ENCODE measurements at places on chromosomes 7 and 10.

DNA sequence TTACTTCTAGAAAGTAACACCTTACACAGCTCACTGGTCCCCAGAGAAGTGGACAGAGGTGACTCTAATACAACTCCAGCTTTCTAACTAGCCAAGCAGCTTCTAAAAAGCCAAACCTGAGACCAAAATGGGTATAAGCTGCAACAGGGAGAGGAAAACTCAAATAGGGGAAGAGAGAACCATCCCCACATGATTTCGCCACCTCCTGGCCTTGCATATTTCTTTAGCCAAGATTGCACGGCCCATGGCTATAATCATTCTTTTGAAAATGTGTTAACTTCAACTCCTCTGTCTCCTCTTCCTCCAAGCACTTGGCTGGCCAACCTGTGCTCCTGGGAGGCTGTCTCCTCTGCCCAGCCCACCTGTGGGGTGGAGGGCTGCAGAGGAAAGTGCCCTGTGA, 28.7 kb downstream of the NUP42 start:
- DNase-seq: no peak

DNA sequence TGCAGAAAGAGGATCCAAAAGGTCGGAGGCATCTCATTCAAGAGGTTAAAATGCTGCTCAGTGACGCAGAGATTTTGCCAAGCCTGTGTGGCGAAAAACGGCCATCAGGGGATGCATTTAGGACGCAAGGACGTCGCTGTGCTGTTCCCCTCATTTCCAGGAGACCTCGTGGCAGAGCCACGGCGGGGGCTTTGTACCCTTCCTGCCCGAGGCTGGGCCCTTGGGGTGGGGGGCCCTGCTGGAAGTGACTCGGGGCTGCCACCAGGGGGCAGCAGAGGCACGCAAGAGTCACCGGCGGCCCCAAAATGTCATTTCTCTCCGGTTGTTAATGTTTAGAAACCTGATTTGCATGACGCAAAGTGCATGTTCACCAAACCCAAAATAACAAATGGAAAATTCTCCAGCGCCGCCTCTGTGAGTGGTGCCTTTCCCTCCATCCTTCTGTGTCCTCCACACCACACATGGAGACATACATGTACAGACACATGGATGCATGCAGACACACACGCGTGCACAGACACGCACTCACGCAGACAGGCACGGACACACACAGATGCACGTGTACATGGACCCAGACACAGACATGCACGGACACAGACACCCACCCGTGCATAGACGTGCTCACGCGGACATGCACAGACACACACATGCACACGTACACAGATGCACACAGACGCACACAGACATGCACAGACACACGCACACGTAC, 51.0 kb upstream of the NKX6-2 start:
- DNase-seq: no peak

DNA sequence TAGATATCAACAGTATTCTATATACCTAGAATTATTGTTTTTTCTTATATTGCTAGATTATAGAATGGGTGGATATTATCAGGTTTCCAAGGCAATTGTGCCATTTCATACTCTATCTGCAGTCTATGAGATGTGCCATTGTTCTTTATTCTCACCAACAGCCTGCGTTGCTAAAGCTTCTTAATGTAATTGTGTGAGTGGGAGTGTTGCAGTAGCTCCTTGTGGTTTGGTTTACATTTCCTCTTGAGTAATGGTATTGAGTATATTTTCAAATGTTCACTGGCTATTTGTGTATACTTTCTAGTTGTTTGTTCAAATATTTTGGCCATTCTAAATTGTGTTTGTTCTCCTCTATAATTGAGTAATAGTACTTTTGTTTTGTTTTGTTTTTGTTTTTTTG, 199.2 kb downstream of the TFEC start:
- no peak for DNase-seq

DNA sequence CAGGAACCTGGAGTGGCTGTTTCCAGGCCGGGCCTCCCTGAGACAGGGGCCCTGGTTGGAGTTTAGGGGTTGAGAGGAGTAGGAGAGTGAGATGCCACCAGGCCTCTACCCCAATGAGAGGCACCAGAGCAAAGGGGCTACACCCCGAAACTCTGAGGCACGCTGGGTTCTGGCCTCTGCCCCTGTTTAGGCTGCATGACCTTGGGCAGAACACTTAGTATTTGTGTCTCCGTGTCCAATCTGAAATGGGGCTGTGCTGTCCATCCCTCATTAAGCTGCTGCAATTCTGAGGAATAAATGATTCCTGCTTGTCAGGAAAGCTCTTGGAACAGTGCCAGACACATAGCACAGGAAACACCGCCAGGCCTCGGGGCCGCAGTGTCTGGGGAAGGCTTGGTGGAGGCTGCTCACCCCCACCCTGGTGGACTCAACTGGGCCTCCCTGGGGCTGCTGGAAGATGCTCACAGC, 40.5 kb upstream of the SAMD8 start:
- DNase-seq: no peak

DNA sequence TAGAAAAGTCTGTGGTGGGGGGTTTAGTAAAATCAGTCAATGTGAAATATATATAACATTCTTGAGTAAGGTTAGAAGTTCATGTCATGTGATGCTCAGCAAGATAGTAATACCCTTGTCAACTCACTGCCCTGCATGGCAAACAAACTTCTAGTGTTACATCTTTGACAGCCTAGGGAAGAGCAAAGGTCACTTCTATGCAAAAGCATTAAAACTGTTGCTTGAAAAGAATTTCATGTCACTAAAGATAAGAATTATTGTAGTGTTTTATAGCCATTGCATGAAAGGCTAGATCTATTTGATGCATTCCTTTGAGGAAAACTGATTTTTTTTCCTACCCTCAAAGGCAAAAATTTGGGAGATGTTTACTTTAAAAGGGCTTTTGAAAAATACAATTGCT, 176.0 kb downstream of the SKAP2 start:
- no peak for DNase-seq

GRCh38 chr7:6228361-6229229, 43.8 kb downstream of the CYTH3 start:
- no peak for DNase-seq

- no peak for DNase-seq
Measured at GRCh38 chr10:126939706-126940105, 34.5 kb downstream of the DOCK1 start.

- DNase-seq: no peak
Measured at GRCh38 chr7:22240904-22241571, 115.9 kb downstream of the RAPGEF5 start.

GRCh38 chr7:131727189-131727588, 170.8 kb upstream of the PODXL start:
- no peak for DNase-seq

DNA sequence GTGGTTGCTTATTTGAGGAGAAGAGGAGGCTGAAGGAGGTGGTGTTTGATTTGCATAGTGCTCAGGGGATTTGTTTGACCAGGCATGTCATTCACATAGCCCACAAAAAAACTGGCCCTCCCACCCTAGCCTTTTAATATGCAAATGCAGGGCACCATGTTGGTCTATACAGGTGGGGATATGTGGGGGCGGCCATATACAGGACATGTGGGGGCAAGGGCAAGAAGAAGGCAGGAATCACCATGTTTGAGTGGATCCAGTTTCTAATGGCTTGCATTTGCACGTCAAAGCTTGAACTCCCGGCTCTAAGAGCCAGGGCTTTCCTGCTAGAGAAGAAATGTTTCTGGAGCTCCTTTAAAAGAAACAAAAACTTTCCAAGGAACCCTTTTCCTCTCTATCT, 541.0 kb downstream of the ZWINT start:
- no peak for DNase-seq

DNA sequence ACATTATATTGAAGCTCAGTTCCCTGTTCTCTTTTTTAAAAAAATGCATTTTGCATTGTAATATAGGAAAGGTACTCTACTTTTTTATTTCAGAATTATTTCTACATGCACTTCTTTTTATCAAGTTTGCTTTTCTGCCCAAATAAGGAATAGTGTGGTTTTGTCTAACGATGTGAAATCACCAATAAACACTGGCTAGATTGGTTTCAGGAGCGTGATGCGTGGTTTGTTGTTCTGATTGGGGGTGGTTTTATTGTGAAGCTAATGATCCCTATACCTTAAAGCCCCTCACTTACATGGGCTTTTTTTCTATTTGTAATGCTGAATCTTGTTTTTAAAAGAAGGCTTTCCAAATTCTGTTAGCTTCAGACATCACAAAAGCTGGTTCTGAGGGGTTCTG, 17.6 kb downstream of the ENTPD7 start:
- DNase-seq: no peak

DNA sequence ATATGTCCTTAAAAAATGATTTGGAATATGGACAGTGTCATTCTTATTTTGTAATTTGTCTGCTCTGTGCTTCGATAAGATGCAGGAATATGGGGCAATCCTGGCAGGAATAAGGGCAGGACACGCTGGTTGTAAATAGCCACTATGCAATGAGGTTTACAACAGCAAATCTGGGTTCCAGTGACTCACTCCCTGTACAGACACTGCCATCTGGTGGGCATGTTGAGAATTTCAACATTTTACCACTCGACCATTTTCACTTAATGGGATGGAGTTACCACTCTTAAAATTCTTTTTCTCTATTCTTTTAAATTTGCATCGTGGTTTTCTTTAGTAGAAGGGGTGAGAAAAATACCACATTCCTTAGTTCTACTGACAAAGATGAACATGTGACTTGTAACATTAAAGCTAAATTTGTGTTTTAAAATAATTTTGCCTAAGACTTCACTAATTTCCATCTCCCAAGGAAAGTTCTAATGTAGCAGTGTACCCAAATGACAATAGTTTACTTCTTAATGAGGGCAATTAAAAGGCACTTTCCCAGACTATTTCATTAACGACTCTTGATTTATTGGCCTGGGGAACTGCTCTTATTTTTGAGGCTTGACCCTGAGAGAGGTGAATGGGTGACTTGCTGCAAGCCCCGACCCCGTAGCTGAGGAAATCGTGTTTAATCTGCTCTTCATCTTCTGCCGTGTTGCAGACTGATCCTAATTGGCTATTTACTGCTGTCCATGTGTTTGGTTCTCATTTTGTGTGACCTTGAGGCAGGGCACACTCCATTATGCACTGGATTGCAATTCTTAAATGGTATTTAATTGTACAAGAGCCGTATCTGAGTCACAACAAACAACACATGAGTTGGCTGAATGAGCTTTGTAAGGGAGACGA, 173.6 kb upstream of the IMMP2L start:
- no peak for DNase-seq

DNA sequence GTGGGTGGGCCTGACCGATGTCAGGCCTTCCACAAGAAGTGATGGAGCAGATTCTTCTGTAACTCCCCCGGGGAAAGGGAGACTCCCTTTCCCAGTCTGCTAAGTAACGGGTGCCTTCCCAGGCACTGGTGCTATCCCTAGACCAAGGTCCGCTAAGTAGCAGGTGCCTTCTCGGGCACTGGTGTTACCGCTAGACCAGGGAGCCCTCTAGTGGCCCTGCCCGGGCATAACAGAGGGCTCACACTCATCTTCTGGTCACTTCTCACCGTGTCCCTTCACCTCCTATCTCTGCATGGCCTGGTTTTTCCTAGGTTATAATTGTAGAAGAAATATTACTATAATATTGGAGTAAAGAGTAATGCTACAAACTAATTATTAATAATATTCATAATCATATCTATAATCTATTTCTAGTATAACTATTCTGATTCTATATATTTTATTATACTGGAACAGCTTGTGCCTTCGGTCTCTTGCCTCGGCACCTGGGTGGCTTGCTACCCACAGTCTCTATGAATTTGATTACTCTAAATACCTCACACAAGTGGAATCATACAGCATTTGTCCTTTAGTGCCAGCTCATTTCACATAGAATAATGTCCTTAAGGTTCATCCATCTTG, 1378.7 kb downstream of the XPNPEP1 start:
- no peak for DNase-seq

GRCh38 chr10:48545462-48546145, 59.3 kb downstream of the ARHGAP22 start:
- DNase-seq: no peak

- DNase-seq: no peak
Measured at GRCh38 chr10:70078329-70078728, 25.7 kb downstream of the MACROH2A2 start.

DNA sequence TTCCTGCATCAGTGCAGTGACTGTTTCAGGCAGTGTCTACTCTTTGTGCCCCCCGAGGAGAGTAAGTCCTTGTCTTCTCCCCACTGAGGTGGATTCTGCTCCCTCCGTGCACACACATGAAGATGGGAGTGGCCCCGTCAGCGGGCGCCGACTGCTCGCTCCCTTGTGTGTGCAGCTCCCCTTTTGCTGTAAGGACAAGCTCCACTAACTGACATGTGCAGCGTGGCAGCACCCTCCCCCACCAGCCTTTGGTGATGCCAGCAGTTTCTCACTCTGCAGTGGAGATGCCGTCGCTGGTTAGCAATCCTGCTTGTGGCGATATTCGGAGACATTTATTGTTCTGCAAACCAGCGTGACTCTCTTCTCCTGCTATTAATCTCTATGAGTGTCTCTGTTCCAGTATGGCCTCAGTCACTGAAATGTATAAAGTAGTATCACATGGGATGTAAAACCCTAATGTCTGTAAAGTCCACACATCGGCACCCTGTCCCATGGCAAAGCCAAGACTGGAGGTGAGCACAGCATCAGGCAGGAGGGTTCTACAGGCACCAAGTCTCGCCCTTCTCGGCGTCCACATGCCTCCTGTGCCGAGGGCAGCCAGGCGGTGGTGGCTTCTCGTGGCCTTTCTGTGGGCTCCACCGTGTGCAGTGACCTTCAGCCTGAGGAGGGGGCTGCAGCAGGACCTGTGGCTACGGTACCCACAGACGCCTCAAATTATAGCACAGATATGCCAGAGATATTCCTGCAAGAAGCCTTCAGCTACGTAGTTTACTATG, 202.7 kb downstream of the EBF3 start:
- DNase-seq: no peak

GRCh38 chr7:156589808-156590207, 50.8 kb upstream of the RNF32 start:
- no peak for DNase-seq

- DNase-seq: no peak
Measured at GRCh38 chr10:24849051-24849450, 103.4 kb downstream of the PRTFDC1 start.

DNA sequence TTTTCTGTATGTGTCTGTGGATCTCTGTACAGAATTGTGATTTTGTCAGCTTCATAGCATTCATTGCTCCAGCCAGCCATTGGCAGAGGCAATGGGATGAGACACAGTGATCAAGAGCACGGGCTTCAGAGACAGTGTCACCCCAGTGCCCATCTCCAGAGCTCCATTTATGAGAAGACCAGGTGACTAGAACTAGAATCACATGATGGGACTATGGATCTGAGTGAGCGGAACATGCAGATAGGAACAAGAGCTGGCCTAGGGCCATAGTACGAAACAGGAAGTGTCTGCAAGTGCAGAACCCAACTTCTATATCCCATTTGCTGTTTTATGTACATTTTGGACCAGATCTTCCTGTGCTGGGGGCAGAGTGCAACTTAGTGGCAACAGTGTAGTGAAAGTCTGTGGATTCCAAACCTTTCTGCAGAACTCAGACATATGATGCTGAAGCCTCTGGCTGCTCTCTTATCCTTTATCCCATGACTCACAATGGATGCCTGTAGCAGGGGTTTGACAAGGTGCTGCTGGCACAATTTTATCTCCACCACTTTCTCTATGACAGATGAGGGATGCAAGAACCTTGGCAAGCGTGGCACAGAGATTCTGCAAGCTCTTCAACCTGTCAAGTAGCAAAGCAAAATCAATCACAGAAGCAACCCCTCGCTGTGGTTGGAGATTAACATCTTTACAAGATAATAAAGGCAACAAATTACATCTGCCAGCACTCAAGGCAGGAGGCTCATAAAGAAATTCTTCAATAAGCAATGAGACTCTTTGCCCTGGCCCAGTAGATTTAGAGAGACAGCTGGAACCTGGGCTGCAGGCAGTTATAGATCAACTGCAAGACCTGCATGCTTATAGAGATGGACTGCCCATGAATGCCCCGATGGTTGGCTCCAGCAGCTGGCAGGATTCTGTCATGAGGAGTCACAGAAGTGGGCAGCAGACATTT, 681.3 kb downstream of the TNS3 start:
- DNase-seq: no peak
